ENCODE measurements at places on chromosomes 1 and 21.

DNA sequence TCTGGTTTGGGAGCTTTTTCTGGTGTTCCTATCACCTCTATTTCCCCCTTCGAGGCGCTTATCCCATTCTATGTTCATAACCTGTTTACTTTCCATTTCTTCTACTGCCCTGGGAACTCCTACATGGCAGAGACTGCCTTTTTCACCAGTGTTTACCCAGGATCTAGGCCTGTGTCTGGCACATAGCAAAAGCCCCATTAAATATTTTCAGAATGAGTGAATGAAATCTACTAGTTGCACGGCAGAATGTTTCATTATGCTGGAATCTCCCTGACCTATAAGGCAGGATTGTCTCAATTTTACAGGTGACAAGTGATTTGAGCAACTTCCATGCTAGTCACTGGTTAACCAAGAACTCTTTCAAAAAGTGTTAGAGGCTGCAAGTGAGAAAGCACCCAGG, 70.1 kb downstream of the PGM1 start:
- DNase-seq = no peak

DNA sequence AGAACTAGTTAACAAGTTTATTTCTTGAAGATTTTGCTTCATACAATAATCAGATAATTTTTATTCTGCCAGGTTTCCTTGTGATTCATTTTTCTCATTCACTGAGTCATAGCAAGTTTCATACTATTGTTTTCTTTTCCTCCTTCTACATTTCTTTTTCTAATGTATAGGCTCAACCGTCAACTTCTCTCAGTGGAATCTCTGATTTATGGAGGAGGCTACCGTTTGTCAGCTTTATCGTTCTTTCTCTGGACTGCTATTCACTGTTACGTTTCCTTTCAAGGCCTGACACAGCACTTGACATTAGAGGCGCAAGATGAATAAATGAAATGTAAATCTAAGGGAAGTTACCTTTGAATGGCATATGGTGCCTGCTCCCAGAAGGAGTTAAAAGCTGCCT, 284.3 kb upstream of the NR5A2 start:
- no peak for DNase-seq

GRCh38 chr1:17108786-17109185, 10.5 kb downstream of the PADI2 start:
- DNase-seq = no peak

- peak; percentile 77 for DNase-seq
Measured at GRCh38 chr1:247448107-247448791, 9.7 kb downstream of the OR2B11 start.

DNA sequence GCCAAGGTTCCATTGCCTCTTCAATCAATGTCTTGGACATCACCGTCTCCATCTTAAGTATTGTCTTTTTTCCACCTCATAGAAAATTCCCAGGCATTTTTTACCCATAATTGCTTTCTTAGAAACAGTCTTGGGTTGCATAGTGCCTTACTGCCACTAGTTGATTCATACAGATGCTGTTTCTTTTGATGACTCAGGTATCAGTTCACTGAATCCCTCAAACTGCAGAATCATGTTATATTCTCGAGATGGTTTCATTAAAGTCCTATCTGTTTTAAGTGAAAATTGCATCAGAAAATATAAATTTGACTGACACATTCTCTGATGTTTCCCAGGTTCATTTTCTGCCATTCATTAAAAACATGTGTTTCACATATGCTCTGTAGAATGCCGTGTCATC, 1489.1 kb downstream of the BRINP3 start:
- DNase-seq = no peak

Measured in WERI-Rb-1 (cell line).